ENCODE measurements at places on chromosomes 2 and 18.

- DNase-seq: no peak
Measured at GRCh38 chr2:101766337-101766736, 68.8 kb downstream of the MAP4K4 start.

- no peak for DNase-seq
Measured at GRCh38 chr2:229244975-229245374, 26.1 kb downstream of the PID1 start.

- peak; percentile 68 for DNase-seq
Measured at GRCh38 chr2:160493227-160494028, at the start of gene RBMS1. TSS of gene RBMS1 (minus strand) at chr2:160493807. CDS start at chr2:160493363, 444 bp downstream.

DNA sequence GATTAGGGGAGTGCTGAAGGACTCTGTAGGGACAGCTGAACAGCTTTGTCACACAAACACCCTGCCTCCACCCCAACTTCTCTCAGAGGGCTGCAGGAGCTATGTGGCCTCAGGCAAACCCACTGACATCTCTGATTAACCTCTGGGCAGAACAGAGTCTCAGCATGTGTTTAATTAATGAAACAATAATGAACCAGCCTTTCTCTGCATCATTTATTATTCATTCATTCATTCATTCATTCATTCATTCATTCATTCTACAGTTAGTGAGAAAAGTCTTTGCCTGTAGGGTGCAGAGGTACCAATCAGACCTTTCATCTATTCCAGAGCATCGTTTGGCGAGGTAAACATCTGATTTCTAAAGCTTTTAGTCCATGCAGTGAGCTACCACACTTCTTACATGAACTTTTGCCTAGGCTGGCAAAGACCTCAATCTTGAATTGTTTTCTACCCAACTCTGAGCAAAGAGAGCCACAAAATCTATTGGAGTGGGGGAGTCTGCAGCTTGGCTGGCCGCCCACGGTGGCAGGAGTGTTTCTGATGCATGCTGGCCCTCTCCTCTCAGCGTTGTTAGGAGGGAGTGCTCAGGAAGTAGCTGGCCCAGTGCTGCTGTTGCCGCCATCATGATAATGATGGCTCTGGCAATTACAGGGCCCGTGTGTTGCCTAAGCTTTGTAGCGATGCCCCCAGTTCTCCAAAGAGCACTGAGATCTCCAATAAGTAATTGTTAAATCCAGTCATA lies 198.9 kb downstream of the SMAD7 start:
- no peak for DNase-seq

- no peak for DNase-seq
Measured at GRCh38 chr18:78713726-78714125, 265.9 kb upstream of the SALL3 start.
